GM23338 (cell line): ENCODE measurements at places on chromosomes 1 and 21.

- no peak for DNase-seq
Measured at GRCh38 chr21:41367301-41367944, 5.6 kb downstream of the MX2 start.

DNA sequence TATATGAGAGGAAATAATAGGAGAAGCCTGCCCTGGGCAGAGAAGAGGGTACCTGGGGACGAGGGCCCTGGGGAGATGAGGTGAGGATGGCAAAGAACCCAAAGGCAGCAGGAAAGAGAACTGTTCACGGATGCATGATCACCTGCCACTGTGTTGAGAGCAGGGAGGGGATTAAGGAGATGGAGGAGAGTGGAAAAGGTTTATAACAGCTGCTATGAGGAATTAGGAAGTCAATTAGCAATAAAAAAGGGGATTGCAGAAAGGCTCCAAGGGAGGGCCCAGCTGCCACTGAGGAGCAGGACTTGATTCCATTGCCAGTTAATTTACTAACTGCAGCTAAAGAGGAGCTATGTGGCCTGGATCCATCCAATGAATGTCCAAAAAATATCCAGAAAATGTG is 61.1 kb downstream of the GFI1 start:
- peak; percentile 39 for DNase-seq

DNA sequence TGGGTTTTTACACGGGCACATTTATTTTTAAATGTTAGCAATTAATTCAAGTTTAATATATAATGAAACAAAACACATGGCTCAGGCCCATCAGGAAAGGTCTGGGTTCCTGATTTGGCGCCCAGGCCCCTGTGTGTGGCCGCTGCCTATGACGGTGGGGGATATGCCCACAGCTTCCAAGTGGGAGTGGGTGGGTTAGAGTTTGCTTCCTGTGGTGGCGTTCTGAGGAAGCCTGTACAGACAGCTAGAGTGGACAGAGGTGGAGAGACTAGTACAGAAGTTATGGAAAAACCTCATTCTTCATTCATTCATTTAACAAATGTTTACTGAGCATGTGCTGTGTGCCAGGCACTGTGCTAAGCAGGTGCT is 22.4 kb upstream of the EPS8L3 start:
- DNase-seq, result no peak

DNA sequence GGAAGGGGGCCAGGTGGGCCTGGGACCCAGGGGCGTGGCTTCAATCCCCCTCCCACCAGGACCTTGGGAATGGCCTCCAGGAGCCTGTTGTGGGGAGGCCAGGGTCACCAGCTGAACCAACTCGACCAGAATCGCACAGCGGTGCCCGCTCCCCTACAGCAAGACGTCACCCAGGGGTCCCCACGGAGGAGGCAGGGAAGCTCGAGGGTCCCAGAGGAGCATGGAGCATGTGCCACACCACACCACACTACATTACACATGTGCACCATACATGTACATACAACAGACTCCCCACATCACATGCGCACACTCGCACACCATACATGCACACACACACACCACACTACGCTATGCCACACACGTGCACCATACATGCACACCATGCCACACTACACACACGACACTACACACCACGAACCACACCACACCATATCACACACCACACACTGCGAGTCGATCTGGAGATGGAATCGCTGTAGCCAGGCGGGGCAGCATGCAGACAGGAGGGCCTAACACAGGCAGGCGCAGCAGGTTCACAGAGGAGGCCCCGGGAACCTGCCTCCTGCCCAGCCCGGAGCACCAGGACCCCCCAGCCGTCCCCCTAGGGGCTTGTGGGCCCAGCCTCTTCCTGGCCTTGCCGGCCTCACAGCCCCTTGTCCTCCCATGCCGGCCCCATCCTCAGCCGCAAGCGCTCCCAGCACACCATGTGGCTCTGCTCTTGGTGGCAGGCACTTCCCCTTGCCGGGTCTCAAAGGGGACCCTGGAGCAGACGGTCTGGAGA is 596 bp downstream of the ITGB2 start:
- peak; percentile 35 for DNase-seq

DNA sequence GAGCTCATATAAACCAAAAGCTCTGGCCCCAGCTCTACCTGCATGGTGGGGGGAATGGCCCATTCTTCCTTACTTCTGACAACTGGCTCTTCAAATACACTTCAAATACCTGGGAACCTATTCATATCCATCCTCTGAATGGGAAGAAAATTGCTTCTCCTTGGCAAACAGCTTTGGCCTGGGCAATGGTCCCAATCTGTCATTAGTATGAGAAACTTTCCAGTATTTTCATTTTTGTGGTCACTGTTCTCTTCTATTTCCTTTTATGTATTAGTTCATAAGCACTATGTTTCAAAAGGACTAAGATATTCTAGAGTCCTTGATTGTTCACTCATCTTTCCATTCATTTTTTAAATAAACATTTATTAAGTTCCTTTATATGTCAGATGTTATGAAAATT is 5.2 kb upstream of the HSD3B2 start:
- DNase-seq, result no peak

DNA sequence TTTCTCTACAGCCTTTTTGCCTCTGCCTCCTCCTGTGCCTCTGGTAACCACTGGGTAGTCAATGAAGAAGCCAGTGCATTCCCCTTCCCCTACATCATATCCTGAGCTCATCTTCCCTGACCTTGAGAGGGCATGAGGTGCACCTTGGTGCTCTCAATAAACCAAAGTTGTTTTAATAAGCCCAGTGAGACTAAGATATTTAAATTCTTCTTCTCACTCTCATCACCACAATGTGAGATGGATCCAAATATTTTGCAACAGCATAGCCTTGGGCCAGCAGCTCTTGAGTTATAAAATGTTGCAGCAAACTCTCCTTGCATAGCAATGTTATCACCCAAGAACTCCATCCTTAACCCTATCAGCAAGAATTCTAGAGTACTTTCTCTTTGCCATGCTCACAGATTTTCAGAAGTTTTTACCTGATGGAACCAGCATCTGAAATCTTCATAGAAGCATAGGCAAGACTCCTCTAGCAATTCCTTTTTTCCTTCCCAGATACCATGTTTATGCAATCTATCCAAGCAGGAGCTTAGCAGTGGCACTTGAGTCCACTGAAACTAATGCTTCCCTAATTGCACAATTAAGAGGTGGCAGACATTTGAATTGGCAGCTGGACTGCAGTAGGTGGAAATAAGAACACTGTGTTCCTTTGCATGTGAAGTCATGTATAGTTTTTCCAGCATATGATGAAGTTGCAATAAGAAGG is 36.8 kb downstream of the CDC7 start:
- DNase-seq, result no peak

- peak; percentile 51 for DNase-seq
Measured at GRCh38 chr1:117671781-117672501, 66.1 kb downstream of the TENT5C start.

- no peak for DNase-seq
Measured at GRCh38 chr1:220827445-220828178, 40.9 kb downstream of the MTARC1 start.

GRCh38 chr1:91801496-91802115 is 84.3 kb downstream of the TGFBR3 start:
- no peak for DNase-seq

DNA sequence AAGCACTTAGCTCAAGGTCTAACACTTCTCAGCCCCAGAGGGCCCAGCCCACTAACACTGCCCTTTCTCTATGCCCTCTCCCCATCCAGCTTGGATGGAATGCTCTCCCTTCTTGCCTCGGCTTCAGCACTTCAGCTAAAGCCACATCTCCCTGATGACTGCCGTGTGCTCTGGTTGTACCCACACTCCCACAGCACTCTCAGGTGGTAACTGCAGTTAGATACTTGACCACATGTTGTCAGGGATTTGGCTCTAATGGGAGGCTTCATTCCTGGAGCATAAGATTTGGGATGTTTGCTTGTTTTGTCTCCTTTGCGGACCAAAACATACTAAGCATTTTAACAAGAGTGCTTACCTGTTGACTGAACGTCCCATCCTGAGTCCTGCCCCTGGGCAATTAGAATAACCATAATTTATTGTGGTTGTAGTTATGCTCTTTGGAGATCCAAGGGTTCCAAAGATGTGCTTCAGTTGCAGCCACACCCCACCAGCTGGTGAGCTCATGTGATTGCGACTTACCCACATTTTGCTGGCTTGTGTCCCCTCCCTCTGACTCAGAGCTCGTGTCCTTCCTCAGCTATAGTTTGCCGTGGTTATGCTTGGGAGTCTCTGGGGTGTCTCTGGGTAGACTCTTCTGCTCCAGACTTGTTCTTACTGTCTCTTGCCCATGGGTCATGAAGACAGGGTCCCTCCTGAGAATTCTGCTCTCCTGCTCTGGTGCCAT is 7.7 kb upstream of the SLC26A9 start:
- no peak for DNase-seq

GRCh38 chr1:218451415-218451814 is 106.3 kb downstream of the TGFB2 start:
- DNase-seq, result no peak

- peak; percentile 73 for DNase-seq
Measured at GRCh38 chr21:44718571-44718970, 7.2 kb upstream of the TSPEAR start.
